ENCODE measurements at places on chromosomes 12 and 14.

- DNase-seq: no peak
Measured at GRCh38 chr14:90213099-90213748, 43.1 kb upstream of the PSMC1 start.

DNA sequence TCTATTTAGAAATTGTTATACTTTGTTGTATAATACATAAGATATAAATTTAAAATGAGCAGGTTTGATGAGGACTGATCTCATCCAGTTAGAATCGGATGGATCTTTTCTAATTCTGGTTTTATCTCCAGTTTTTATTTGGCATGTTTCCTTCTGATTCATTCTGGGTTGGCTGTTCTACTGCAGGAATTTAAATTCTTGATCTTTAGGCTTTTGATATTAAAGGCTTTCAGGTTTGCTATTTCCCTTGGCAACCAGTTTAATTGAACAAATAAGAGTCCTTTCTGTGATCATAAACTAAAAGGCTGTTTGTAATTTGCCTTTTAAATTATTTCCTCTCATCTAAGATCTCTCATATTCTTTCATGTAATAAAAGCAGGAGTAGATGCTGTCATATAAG lies 83.4 kb downstream of the PDE6H start:
- no peak for DNase-seq

GRCh38 chr12:116130431-116130830 lies 147.1 kb downstream of the MED13L start:
- no peak for DNase-seq

- DNase-seq: no peak
Measured at GRCh38 chr12:8667270-8667669, 4.6 kb upstream of the MFAP5 start.

DNA sequence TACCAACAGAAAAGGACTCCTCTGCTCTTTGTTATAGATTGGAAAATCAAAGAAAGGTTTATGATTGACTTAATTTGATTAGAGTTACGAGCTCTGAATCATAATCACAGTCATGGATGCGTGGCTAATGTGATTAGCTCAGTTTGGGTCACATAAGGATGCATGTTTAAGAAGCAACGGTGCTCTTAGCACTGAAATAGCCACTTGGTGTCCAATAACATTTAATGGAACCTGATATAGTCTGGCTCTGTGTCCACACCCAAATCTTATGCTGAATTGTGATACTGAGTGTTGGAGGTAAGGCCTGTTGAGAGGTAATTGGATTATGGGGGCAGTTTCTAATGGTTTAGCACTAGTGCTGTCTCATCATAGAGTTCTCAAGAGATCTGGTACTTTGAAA lies 501.6 kb downstream of the SLC6A15 start:
- no peak for DNase-seq

- no peak for DNase-seq
Measured at GRCh38 chr14:69013943-69014782, 35.1 kb upstream of the ACTN1 start.

DNA sequence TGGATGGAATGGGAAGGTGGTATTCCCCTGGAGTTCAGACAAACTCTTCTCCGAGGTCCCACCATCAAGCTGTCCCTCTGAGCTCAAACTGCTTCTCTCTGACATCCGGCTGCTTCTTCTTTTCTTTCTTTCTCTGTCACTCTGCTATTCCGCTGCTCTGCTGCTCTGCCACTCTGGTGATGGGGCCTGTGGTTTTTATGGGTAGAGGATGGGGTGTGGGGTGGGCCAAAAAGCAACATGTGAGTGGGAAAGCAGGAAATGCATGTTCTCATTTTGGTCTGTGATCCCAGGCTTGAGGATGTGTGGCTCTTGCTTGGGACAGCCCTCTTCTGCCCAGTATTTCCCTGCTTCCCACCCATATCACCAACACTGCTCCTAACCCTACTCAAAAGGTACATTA lies 30.6 kb downstream of the CLECL1 start:
- no peak for DNase-seq

- no peak for DNase-seq
Measured at GRCh38 chr14:64857979-64858744, 21.5 kb downstream of the SPTB start.

DNA sequence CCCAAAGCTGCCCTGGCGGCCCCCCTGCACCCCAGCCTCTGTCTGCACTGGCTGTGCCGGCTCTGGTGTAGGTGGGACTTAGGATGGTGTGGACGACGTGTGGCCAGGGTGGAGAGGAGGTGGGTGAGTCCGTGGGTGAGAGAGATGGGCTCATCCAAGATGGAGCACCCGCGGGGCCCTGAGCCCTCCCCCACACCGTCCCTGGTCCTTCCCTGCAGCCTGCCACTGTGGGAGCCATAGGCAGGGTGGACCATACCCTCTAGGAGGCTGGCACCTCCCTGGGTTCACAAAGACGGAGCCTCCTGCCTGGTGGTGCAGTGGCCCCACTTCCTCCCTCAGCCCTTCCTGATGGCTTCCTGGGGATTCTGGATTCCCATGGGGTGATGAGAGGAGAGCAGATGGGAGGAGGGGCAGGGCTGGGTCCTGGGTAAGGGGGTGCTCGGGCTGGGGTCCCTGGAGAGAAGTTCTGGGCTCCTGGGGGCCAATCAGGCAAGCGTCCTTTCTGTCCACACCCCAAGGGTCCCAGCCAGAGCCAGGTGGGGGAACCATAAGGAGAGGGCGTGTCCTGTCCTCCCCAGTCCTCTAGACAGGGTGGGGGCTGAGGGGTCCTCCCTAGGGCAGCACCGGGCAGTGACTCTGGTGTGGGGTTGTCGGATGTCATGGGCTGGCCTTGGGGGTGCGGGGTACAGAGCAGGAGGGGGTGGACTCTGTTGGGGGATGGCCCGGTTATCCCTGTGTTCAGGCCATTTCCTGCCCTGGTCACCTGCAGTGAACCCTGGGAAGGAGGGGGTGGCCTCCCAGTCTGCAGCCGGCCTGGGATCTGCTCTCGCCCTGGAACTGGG lies 384.8 kb downstream of the TMEM121 start:
- DNase-seq: no peak

- DNase-seq: no peak
Measured at GRCh38 chr12:57739387-57739786, 845 bp upstream of the AGAP2 start.

DNA sequence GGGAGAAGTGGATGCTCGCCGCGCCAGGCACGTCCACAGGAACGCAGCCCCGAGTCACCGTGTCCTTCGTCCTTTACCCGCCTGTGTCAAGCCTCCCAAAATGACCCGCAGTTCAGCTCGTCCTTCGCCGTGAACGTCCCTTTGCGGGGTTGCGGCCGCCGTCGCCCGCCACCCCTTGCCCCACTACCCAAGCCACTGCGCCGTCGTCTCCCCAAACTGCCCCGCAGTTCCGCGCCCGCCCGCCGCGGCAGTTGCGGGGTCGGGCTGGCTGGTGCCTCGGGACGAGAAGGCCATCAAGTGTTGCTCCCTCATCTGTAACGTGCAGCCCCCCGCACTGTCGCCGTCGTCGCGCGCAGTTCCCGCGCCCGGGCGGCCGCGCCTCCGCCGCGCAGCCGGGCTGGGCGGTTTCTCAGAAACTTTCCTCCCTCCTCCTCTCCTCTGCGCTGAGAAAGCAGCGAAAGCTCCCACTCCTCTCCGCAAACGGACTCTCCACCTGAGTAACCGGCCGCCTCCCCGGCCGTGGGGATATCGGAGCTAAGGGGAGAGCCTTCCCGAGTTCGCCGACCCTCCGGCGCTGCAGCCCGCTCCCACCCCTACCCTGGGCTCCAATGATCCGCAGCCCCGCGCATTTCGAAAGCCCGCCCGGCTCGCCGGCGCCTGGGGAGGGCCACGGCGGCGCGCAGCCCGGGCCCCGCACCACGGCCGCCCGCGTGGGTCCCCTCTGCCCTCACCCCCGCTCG lies 6.7 kb downstream of the CDKN1B start:
- peak; percentile 62 for DNase-seq

GRCh38 chr12:104297477-104298113 lies 5.9 kb upstream of the EID3 start:
- no peak for DNase-seq

GRCh38 chr14:75427126-75427481 lies 718 bp upstream of the JDP2 start:
- DNase-seq: no peak

GRCh38 chr14:92122351-92122677 lies 545 bp downstream of the CPSF2 start:
- DNase-seq: no peak

DNA sequence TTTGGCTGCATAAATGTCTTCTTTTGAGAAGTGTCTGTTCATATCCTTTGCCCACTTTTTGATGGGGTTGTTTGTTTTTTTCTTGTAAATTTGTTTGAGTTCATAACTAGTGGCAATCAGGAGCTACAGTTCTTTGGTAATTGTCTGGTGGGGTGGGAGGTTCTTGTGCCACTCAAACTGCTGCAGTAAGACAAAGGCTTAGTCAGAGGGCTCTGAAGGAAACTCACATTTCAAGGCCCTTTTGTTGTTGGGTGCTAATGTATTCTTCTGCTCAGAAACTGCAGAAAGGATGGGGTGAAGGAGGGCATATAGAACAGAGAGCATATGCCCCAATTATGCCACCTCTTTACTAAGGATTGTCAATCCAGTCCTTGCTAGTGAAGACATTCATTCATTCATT lies 21.9 kb downstream of the MYRFL start:
- no peak for DNase-seq

GRCh38 chr14:90644882-90645281 lies 171.3 kb downstream of the TTC7B start:
- DNase-seq: no peak

DNA sequence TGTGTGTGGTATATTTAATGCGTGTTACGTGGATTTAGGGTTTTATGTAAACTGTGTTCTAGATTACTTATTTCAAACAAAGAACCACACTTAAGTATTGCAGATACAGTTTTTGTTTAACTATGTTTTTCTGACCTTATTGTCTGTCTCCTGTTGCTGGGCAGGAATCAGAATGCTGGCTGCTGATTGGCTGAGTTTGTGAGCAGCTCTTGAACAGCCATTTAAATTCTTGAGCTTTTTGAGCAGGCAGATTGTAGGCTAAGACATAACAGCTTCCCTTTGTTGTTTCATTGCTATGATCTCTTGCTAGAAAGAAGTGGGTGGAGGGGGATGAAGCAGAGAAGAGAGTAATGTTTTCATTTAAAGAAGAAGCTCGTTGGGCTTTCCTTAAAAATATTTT lies 52.2 kb downstream of the ATF7IP start:
- peak; percentile 70 for DNase-seq

- no peak for DNase-seq
Measured at GRCh38 chr12:124372831-124373230, 77.9 kb downstream of the RFLNA start.

DNA sequence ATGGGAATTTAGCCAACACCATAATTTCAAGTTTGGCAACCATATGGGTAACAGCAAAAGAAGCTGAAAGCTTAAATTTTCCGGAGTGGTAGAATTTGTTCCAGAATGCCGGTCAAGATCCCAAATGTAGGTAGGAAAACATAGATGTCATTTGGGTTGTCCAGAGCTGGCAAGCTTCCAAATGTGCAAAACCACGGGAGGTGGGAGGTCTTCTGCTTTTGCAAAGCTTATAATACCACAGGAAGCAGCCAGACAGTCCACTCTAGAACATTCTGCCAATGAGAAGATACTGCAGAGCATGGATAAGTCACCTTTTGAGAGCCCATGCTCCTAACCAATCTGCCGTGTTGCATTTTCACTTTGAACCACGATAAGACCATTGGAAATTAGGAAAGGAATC lies 26.4 kb upstream of the BATF start:
- no peak for DNase-seq

GRCh38 chr14:99176156-99176945 lies 95.6 kb downstream of the BCL11B start:
- DNase-seq: no peak

GRCh38 chr12:84135586-84136279 lies 776.9 kb downstream of the SLC6A15 start:
- DNase-seq: no peak

- DNase-seq: no peak
Measured at GRCh38 chr12:44708218-44708617, 167.9 kb downstream of the NELL2 start.

DNA sequence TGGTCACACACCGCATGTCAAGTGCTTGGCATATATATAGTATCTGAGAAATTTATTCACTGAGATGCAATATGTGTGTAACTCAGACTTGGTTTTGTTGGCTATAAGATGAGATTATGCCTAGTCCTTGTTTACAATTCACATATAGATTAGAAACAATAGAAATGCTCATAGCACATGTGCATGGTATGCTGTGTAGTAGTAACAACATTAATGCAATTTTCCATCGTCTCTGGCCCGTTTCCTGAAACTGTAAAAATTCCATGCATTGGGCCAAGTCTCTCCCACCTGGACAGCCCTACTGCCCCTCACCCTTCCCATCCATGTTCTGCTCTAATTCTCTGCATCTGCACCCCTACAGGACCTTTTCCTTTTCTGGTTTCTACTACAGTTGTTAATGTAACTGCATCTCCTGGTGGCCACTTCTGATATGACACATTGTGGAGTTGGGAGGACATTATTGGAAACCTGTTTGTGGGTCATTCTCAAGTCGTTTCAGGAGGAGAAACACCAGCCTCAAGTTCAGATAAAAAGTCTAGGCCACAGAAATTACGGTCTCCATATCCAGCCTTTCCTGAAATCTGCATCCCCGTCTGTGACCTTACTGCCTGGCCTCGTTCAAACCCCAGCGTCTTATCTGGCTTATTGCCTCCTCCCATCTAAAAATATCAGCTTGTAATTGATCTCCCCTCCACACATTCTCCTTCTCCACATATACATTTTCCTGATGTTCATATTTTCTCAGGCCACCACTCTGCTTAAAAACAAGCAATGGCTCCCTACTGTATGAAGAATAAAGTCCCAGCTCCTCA lies 37.5 kb downstream of the EMP1 start:
- peak; percentile 61 for DNase-seq

- DNase-seq: no peak
Measured at GRCh38 chr12:109948368-109948767, 47.8 kb downstream of the GIT2 start.

GRCh38 chr12:67792185-67792584 lies 143.6 kb downstream of the DYRK2 start:
- DNase-seq: no peak

GRCh38 chr14:77027538-77028383 lies 747 bp downstream of the IRF2BPL start:
- DNase-seq: peak; percentile 78

GRCh38 chr12:104695453-104696148 lies 238.9 kb downstream of the CHST11 start:
- DNase-seq: no peak

GRCh38 chr12:16347391-16348298 lies at the start of gene MGST1:
MGST1 (plus strand) TSS chr12:16347645; CDS start chr12:16354253, 6,608 bp downstream.
- peak; percentile 76 for DNase-seq

DNA sequence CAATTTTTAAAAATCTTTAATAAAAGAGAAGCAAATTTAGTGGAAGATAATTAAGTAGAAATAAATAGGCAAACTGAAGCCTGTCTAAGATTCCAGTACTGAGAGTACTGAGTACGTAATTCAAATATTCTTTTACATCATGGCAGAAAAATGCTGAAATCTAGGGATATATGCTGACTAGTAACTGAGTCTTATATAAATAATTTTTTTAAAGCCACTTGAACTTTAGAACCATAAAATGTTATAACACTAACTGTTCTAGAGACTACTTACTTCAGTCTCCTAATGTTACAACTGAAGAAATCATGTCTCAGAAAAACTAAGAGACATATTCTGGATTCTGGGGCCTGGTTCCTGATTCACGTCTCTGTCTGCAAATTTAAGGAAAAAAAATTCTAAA lies 230.6 kb upstream of the PLEKHG7 start:
- DNase-seq: no peak

GRCh38 chr14:78254911-78255461 lies 84.8 kb downstream of the NRXN3 start:
- peak; percentile 46 for DNase-seq

All from D341Med (cell line).